ENCODE measurements at places on chromosomes 13 and 19. TPM values are rescaled to one million over a fixed set of nuclear protein-coding genes. Genes with fewer than 3 reads are reported as not detected.

Gene RFX1
- total RNA-seq: 21.6 TPM

Gene ZNF665
- 9.8 TPM for total RNA-seq

Gene SIGLEC8
- not detected for total RNA-seq

Gene ZNF570
- 7.6 TPM for total RNA-seq

Gene TBXA2R
- total RNA-seq: 0.38 TPM

- no peak for DNase-seq
Observed at GRCh38 chr19:18919900-18920214, 342 bp downstream of the DDX49 start.

DNA sequence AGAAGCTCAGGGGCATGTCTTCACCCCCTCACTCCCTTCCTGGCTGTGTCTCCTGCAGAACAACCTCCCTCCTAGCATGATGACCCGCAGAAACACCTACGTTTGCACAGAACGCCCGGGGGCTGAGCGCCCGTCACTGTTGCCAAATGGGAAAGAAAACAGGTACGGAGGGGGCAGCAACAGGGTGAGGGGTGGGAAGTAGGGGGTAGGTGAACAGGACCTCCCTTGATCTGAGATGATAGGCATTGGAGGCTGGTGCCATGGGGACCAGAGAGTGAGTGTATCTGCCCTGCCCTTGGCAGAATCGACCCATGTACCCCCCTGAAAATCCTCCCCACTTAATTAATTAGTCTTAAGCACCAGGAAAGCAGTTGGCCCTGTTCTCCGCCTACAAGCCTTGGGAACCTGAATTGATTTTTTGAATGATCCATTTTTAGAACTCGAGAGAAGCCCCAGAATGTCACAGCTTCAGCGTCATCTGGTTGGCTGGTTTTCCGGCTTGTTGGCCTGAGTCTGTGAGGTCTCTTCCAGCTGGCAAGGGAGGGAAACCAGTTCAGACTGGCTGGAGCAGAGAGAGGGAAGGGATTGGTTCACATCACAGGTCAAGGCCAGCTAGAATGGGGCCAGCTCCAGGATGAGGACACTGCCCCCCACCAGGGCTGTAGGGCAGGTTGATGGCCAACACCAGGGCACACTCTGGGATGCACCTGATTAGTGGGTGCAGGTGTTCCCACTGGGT lies 28.2 kb downstream of the CKM start:
- no peak for DNase-seq

DNA sequence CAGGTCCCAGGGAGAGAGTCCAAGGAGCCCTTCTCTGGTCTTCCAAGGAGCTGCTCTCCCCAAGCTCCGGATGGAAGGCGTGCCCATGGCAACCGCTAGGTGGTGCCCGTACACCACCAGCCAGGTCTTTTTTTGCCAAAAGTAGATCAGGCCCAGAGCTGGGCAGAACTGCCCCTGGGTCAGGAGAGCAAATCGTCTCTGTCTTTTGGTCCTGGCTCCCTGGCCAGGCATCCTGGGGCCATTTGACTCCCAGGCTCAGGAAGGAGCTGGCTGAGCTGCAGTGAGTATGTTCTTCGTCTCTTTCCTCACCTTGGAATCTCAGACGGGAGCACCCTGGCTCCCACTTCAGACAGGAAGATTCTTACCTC lies 24.6 kb upstream of the BCL3 start:
- DNase-seq: peak; percentile 88

GRCh38 chr19:46303322-46303690 lies 6.5 kb downstream of the HIF3A start:
- DNase-seq: no peak

DNA sequence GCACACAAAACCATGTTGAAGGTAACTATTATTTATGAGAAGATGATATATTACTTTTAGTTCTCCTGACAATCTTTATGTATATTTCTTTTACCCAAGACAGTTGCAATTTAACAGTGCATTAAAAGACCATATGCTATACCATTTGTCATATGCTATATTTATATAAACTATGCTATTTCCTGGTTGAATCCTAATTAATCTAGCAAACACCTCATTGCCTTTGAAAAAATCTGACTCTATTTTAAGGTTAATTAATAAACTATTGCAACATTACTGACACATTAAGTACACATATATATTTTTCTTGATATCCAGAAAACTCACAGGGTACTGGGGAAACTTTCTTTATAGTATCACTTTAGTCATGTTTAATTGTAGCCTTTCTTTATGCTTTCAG lies 649.4 kb upstream of the PCDH20 start:
- DNase-seq: no peak
